B cell (primary cell): ENCODE measurements at places on chromosomes 3 and 15. TPM values are rescaled to one million over a fixed set of nuclear protein-coding genes. Genes with fewer than 3 reads are reported as not detected.
A peak's percentile ranks its signal among the peaks of the same experiment; 100 is the strongest.

DNA sequence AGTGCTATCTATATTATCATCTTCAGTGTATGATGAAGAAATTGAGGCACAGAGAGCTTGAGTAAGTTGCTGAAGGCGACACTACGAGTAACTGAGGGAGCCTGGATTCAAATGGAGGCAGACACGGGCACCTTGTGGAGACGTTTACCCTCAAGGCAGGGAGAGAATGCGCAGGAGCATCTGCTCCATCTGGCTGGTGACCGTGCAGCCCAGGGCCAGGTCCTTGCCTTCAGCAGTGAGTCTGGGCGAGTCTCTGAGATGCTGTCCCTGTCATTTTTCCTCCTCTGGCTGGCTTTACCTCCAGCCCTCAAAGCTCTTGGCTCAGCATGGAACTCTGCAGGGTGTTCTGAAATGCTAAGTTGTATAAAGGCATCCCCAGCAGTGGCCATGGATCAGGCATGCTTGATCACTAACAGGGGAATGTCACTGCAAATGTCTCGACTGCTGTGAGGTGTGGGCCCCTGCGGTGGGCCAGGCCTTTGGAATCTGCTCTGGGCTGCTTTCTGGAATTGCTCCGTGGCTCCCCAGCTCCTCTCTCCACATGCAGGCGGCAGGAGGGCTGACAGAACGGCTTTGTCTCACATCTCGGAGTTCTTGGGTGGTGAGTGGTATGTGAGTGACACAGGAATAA lies 19.7 kb downstream of the SPSB4 start:
- H3K27me3 ChIP-seq: no peaks in the 10 kb centered on the region
- H3K27ac ChIP-seq: no peak overlapping the region
- no peaks in the 10 kb centered on the region for H3K36me3 ChIP-seq
- no peak overlapping the region for H3K4me3 ChIP-seq
- no peaks in the 10 kb centered on the region for H3K4me1 ChIP-seq

- H3K36me3 ChIP-seq: no peaks in the 10 kb centered on the region
- H3K4me3 ChIP-seq: no peak overlapping the region
- DNase-seq: no peak
- no peaks in the 10 kb centered on the region for H3K27me3 ChIP-seq
- no peak overlapping the region for H3K27ac ChIP-seq
- H3K4me1 ChIP-seq: no peaks in the 10 kb centered on the region
These were observed 57.4 kb upstream of the MYZAP start for GRCh38 chr15:57534281-57534680.

DNA sequence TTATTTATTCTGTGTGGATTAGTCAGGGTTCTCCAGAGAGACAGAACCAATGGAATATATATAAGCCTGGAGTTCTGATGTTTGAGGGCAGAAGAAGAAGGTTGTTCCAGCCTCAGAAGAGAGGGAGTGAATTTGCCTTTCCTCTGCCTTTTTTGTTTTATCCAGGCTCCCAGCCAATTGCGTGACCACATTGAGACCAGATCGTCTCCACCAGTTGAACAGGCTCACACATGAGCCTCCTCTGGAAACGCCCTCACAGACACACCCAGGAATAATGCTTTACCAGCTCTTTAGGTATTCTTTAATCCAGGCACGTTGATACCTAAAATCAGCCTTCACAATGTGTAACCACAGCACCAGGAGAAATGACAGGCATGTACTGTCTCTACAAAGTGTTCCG lies 923.1 kb downstream of the TBL1XR1 start:
- H3K27me3 ChIP-seq: no peaks in the 10 kb centered on the region
- no peaks in the 10 kb centered on the region for H3K36me3 ChIP-seq
- H3K4me3 ChIP-seq: no peak overlapping the region
- no peaks in the 10 kb centered on the region for H3K4me1 ChIP-seq

GRCh38 chr15:99421172-99421656 lies 144.6 kb upstream of the MEF2A start:
- no peak for DNase-seq
- H3K4me3 ChIP-seq: no peak overlapping the region
- no peak overlapping the region for H3K27ac ChIP-seq
- no peaks in the 10 kb centered on the region for H3K36me3 ChIP-seq
- no peaks in the 10 kb centered on the region for H3K27me3 ChIP-seq
- peaks cover 12% of the 10 kb centered on the region for H3K4me1 ChIP-seq

GRCh38 chr15:99098426-99098825 lies 6.5 kb upstream of the SYNM start:
- peaks cover 33% of the 10 kb centered on the region for H3K27me3 ChIP-seq
- no peaks in the 10 kb centered on the region for H3K36me3 ChIP-seq
- H3K27ac ChIP-seq: no peak overlapping the region
- no peak overlapping the region for H3K4me3 ChIP-seq
- no peak for DNase-seq

- H3K4me3 ChIP-seq: no peak overlapping the region
- no peaks in the 10 kb centered on the region for H3K27me3 ChIP-seq
- H3K27ac ChIP-seq: no peak overlapping the region
- peaks cover 5% of the 10 kb centered on the region for H3K36me3 ChIP-seq
These were observed 420.6 kb downstream of the SHQ1 start for GRCh38 chr3:72427624-72428023.

GRCh38 chr3:126537730-126538281 lies 13.9 kb downstream of the CHST13 start:
- H3K27me3 ChIP-seq: no peaks in the 10 kb centered on the region
- H3K4me1 ChIP-seq: peaks cover 6% of the 10 kb centered on the region
- no peak for DNase-seq
- H3K4me3 ChIP-seq: no peak overlapping the region
- no peaks in the 10 kb centered on the region for H3K36me3 ChIP-seq

- no peak for DNase-seq
- H3K27me3 ChIP-seq: no peaks in the 10 kb centered on the region
- H3K4me1 ChIP-seq: no peaks in the 10 kb centered on the region
- no peak overlapping the region for H3K4me3 ChIP-seq
These were observed 93.2 kb downstream of the CACNA2D3 start for GRCh38 chr3:54215521-54215920.

DNA sequence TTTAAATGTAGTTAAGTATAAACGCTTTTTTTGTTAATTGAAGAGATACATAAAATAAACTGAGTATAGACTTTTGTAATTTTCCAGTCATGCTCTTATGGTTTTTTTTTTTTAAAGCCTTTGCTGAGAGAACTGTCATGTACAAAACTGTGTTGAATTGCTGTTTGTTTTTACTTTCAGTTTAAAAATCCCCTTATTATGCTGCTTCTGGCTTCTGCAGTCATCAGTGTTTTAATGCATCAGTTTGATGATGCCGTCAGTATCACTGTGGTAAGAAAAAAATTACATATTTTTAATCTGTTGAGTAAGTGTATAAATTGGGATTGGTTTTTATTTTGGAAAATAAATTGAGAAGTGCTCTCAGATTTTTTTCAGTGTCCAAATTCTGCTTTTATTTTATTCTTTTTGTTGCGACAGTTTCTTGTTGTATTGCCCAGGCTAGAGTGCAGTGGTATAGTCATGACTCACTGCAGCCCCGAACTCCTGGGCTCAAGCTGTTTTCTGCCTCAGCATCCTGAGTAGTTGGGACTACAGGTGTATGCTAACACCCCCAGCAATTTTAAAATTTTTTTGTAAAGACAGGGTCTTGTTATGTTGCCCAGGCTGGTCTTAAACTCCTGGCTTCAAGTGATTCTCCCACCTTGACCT lies 40.7 kb downstream of the ATP2C1 start:
- H3K4me1 ChIP-seq: no peaks in the 10 kb centered on the region
- H3K27me3 ChIP-seq: no peaks in the 10 kb centered on the region
- no peak overlapping the region for H3K27ac ChIP-seq
- no peak for DNase-seq
- H3K4me3 ChIP-seq: no peak overlapping the region

DNA sequence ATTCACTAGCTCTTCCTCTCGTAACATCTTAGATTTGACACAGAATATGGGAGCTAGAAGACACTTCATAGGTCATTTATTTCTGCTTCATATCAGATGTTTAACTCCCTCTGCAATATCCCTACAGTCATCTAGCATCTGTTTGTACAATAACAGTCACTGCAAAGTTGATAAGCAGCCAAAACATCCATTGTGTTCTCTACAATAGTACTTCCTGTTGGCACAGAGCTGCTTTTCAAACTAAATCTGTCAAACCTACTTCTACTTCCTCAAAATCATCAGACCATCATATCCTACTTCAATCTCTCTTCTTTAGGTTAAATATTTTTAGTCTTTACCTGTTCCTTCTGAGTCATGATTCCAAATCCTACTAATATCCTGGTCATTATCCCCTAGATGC lies 233.2 kb downstream of the FGF12 start:
- peak; percentile 59 for DNase-seq
- peaks cover 17% of the 10 kb centered on the region for H3K4me1 ChIP-seq
- peak overlapping the region; percentile 1 for H3K4me3 ChIP-seq

- DNase-seq: no peak
These were observed 30.9 kb upstream of the MUC13 start for GRCh38 chr3:124965413-124965812.

DNA sequence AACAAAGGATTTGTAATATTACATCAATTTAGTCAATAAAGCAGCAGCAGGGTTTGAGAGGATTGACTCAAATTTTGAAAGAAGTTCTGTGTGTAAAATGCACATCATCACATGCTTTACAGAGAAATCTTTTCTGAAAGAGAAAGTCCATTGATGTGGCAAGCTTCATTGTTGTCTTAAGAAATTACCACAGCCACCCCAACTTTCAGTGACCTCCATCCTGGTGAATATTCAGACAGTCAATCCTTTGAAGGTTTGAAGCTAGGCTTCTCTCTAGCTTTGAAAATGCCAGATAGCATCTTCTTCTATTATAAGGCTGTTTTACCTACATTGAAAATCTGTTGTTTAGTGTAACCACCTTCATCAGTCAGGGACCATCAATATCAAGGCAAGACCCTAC lies 51.8 kb upstream of the SETMAR start:
- no peak for DNase-seq
- H3K4me3 ChIP-seq: no peak overlapping the region
- H3K4me1 ChIP-seq: no peaks in the 10 kb centered on the region
- H3K27ac ChIP-seq: no peak overlapping the region
- no peaks in the 10 kb centered on the region for H3K36me3 ChIP-seq

GRCh38 chr3:184234224-184234623 lies 4.8 kb downstream of the VWA5B2 start:
- no peak overlapping the region for H3K27ac ChIP-seq
- no peaks in the 10 kb centered on the region for H3K36me3 ChIP-seq
- H3K27me3 ChIP-seq: peaks cover 34% of the 10 kb centered on the region

DNA sequence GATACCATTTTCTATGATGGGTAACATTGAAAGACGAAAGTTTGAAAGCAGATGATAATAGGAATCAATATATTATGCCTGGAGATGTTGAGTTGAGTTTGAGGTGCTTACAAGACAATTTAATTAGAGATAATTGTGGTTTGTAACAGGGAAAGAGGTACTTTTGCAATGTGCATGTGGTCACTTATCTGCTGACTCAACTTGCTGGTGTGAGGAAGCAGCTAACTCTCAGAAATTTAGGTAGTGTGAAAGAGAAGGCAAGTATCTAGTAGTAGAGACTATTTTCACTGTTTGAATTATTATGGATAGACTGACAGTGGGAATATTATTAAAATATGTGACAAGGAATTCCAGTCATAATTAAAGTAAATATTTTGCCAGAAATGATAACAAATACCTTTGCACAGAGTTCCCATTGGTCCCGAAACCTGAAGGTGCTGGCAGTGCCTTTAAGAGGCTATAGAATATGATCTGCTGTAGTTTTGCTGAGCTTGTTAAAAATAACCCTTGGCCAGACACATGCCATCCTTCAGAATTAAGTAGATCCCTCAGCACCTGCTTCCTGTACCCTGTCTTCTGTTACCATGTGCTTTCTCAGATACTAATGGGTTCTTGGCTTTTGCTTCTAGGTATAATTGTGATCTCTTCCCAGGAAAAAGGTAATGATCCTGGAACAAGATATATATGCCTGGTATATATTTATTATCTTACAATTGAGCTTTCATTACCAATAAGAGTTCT lies 315.9 kb downstream of the BCHE start:
- H3K4me1 ChIP-seq: no peaks in the 10 kb centered on the region
- no peak for DNase-seq
- H3K36me3 ChIP-seq: no peaks in the 10 kb centered on the region
- H3K4me3 ChIP-seq: no peak overlapping the region
- H3K27me3 ChIP-seq: no peaks in the 10 kb centered on the region

GRCh38 chr3:171815973-171816595 lies 5.8 kb upstream of the PLD1 start:
- no peaks in the 10 kb centered on the region for H3K36me3 ChIP-seq
- no peaks in the 10 kb centered on the region for H3K4me1 ChIP-seq
- H3K27ac ChIP-seq: no peak overlapping the region
- peaks cover 4% of the 10 kb centered on the region for H3K27me3 ChIP-seq
- DNase-seq: no peak
- no peak overlapping the region for H3K4me3 ChIP-seq

GRCh38 chr15:99632521-99632920 lies 66.7 kb downstream of the MEF2A start:
- no peak overlapping the region for H3K4me3 ChIP-seq
- no peaks in the 10 kb centered on the region for H3K27me3 ChIP-seq

DNA sequence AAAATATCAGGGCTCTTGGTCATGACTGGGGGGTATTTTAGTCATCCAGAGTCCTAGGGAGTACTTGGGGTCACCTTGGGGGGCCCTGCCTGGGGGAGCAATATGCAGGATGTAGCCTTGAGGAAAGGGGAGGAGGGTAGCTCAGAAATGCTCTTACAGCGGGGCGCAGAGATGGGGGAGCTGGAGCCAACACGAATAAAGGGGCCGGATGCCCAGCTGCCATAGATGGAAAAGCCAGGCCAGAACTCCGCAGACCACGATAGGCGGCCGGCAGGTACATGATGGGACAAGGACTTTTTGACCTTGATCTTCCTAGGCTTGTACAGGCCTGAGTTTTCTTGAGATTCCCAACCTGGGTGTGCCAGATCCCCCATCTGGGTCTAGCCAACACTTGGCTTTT lies 47.7 kb upstream of the SLC6A1 start:
- H3K4me1 ChIP-seq: no peaks in the 10 kb centered on the region
- no peak overlapping the region for H3K4me3 ChIP-seq
- H3K27ac ChIP-seq: no peak overlapping the region
- no peaks in the 10 kb centered on the region for H3K27me3 ChIP-seq
- no peak for DNase-seq

- peaks cover 3% of the 10 kb centered on the region for H3K27me3 ChIP-seq
- H3K4me1 ChIP-seq: no peaks in the 10 kb centered on the region
- H3K4me3 ChIP-seq: no peak overlapping the region
- H3K27ac ChIP-seq: no peak overlapping the region
- H3K36me3 ChIP-seq: no peaks in the 10 kb centered on the region
These were observed 30.9 kb upstream of the PCSK6 start for GRCh38 chr15:101520395-101520794.

GRCh38 chr3:115518100-115518852 lies 105.0 kb upstream of the GAP43 start:
- no peak for DNase-seq
- H3K4me3 ChIP-seq: no peak overlapping the region
- peaks cover 8% of the 10 kb centered on the region for H3K4me1 ChIP-seq
- no peaks in the 10 kb centered on the region for H3K36me3 ChIP-seq
- H3K27ac ChIP-seq: no peak overlapping the region

SCN11A gene
- polyA plus RNA-seq: 0.07 and 0.14 TPM in 2 replicates

NOX5 gene
- polyA plus RNA-seq: 0.01 and 0.26 TPM in 2 replicates

COL6A5 gene
- not detected in 2 replicates for polyA plus RNA-seq

STAC gene
- polyA plus RNA-seq: not detected in 2 replicates

NEK10 gene
- polyA plus RNA-seq: 0.49 and 0.55 TPM in 2 replicates

IQCF5 gene
- polyA plus RNA-seq: not detected in 2 replicates

DLEC1 gene
- polyA plus RNA-seq: 0.52 TPM in 2 replicates

GPR171 gene
- polyA plus RNA-seq: 0.75 and 1.3 TPM in 2 replicates

CASR gene
- not detected in 2 replicates for polyA plus RNA-seq

USF3 gene
- polyA plus RNA-seq: 9.8 and 15.5 TPM in 2 replicates

CAPN3 gene
- polyA plus RNA-seq: 101 and 143 TPM in 2 replicates
